GM13977 (cell line): ENCODE measurements at places on chromosomes 3 and 15.

- DNase-seq = no peak
Measured at GRCh38 chr3:54192026-54192425, 69.7 kb downstream of the CACNA2D3 start.

- DNase-seq = no peak
Measured at GRCh38 chr15:101044625-101045235, 125.6 kb downstream of the LRRK1 start.

DNA sequence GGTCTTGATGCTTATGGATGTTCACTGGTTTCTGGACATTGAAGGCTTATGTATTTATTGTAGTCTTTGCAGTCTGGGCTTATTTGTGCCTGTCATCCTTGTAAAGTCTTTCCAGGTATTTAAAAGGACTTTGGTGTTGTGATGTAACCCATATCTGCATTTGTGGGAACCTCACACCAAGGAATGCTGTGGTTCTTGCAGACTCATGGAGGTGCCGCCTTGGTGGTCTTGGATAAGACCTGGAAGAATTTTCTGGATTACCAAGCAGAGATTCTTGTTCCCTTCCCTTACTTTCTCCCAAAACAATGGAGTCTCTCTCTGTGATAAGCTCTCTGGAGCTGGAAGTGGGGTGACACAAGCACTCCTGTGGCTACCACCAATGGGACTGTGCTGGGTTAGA, 363.5 kb upstream of the NECTIN3 start:
- no peak for DNase-seq

DNA sequence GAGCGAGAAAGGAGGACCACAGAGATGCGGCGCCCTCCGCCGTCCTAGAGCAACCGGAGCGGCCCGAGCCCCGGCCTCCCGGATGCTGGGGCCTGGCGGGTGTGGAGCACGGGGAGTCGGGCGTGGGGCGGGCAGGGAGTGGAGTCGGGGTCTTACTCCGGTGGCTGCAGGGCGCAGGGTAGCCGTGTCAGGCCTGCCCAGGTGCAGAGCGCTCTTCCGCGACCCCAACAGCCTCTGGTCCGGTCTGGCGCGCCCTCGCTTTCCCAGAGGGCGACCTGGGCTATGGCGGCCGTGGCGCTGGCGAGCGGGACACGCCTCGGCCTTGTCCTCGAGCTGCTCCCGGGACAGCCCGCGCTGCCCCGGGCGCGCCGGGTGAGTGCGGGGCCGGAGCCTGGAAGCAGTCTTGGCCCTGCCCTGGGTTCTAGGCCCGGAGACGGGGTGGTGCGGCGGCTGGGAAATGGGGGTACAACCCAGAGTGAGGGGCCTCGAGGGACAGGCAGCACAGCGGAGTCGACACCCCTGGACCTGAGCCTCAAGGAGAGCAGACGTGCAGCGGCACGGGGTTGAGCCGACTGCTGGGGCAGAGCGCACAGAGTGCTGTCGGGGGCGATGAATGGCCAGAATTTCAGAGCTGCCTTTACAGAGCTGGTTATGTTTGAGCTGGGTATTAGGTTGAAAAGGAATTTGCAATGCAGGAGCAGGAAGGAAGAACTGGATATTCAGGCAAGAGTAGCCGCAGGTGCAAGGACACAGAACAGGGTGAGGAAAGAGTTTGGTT, at the start of gene ZNF662:
Gene ZNF662, plus strand, starts transcription at position 73 of the 778 bp plus-strand sequence. CDS start 1,973 bp downstream, outside the sequence.
- no peak for DNase-seq

- no peak for DNase-seq
Measured at GRCh38 chr3:197428117-197428801, 127.5 kb downstream of the BDH1 start.

DNA sequence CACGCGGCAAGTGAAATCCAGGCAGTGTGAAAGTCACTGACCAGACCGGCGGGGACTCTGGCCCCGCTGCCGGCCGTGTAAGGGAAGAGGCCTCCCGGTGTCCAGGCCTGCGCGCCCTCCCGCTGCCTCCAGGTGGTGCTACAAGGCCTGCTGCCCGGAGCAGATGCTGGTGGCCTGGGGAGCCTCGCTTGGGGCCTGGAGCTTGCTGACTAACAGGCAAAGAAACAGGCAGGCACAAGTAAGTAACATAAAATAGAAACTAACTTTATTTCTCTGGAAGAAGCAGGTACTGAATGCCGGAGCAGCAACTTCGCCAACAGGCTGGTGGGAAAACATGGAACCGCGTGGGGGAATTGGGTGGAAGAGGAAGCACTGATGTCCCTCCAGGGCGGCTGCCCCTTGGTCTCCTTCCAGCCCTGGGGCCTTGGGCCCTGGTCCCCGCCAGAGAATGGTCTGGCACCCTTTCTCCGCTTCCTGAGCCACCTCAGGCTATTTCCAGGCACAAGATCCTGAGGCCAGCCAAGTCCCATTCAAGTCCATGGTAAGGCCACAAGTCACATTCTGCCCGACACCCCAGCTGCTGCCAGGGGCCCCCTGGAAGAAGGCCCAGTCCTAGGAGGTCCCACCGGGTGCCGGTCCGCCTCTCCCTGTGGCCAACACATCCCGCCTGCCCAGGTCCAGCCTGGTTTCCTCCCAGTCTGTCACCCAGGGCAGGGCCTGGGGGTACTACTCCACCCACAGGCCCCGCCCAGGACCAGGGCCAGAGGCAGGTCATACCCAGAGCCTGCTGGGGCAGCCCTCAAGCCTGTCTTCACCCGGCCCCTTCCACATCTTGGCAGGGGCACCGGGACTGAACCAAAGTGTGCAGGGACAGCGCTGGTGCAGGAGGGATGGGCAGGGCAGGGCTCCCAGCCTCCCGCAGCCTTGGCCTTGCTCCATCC, 45.0 kb downstream of the TNK2 start:
- peak; percentile 87 for DNase-seq

GRCh38 chr3:32544894-32545293, 25.8 kb downstream of the DYNC1LI1 start:
- no peak for DNase-seq

DNA sequence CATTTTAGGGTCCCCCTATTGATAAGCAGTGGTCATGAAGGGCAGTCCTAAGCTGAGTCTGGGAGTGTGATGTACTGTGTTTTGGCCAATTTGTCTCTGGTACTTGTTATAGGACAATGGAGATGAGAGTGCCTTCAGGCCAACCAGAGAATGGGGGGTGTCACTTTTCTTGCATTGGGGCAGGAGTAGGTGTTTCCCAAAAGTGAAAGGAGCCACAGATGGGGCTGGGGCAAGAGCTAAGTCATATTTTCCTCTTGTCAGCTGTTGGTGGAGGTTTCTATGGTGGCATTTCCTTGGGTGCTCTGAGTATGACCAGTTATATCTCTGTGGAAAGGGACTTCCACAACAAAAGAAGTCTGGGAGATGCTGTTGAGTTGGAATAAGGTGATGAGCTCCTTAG, 24.7 kb upstream of the BSN start:
- peak; percentile 43 for DNase-seq

GRCh38 chr15:100096700-100097099, 245.1 kb downstream of the ADAMTS17 start:
- no peak for DNase-seq

DNA sequence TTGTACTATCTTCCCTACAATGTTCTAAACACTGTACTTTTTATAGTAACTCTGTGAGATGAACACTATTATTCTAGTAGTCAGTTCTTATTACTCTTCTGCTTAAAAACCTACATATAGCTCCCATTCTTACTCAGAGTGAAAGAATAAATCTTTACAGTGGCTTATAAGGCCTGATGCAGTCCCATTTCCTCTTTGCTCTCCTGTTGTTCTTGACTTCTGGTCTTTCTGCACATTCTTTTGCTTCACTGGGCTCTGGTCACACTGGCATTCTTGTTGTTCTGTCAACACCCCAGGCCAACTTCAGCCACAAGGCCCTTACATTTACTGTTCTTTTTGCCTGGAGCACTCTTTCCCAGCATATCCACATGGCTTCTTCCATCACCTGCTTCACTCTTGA, 58.2 kb upstream of the TP63 start:
- no peak for DNase-seq

DNA sequence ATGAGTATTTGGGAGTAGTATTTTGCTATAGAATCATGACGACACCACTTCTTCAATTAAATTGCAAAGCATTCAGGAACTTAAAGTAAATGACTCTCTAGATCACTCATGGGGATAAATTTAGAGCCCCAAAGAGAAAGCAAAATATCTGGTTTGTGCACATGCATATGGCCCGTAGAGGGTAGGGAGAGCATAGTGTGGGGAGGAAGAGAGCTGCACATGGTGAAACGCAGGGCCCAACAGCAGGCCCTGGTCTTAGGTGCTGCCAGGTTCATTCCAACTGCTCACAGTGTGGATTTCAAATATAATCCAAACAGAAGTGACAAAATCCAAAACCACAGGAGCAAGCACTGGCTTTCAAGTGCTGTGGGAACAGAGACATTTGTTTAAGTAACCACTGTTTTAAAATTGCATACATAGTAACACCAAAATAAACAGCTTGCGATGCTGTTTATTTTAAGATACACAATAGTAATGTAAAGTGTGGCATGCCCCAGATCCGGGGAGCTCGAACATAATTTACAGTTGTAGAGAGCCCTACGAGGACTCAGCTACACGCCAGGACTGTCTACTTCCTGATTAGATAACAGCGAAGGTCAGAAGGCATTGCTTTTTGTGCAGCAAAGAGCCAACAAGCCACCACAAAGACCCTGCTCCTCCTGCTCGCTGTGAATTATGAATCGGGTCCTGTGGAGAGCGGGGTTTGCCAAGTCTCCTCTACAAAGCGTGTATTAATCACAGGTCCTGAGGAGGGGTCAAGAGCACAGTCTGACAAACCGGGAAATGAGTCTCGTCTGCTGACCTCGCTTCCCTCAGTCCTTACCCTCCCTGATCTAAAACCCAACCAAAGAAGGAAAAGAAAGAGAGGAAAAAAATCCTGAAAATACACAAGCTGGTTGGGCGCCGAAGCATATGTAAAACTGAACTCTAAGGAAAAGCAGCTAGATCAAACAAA, 80.6 kb downstream of the MEIS2 start:
- DNase-seq = no peak

- no peak for DNase-seq
Measured at GRCh38 chr3:174251681-174252080, 607.5 kb upstream of the NAALADL2 start.

DNA sequence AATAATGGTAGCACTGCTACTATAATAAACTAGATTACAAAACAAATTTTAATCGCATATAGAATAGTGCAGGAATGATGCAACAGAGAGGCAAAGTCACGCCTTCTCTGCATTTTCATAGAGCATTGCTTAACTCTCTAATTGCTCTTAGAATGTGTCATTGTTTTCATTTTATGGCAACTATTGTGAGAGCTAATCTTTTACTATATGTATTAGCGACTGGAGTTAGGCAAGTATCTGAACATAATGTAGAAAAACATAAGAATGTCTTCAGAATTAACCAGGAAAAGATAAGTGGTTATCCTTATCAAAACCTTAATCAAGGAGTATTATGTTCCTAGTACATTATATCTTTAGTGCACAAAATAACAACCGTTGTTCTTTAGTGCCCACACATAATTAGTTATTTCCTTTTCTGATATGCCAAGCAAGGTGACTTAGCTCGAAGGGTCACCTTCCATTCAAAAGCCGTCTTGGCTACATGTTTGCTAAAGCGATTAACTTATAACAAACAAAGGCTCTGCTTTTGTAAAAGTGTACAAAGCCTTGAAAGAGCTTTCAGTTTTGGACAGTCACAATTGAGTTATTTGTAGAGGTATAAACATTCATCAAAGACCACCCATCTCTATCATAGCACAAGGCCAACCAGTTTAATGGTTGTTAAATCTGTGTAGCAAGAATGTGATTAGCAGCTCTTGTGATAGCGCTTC, 1328.9 kb downstream of the ROBO2 start:
- no peak for DNase-seq

DNA sequence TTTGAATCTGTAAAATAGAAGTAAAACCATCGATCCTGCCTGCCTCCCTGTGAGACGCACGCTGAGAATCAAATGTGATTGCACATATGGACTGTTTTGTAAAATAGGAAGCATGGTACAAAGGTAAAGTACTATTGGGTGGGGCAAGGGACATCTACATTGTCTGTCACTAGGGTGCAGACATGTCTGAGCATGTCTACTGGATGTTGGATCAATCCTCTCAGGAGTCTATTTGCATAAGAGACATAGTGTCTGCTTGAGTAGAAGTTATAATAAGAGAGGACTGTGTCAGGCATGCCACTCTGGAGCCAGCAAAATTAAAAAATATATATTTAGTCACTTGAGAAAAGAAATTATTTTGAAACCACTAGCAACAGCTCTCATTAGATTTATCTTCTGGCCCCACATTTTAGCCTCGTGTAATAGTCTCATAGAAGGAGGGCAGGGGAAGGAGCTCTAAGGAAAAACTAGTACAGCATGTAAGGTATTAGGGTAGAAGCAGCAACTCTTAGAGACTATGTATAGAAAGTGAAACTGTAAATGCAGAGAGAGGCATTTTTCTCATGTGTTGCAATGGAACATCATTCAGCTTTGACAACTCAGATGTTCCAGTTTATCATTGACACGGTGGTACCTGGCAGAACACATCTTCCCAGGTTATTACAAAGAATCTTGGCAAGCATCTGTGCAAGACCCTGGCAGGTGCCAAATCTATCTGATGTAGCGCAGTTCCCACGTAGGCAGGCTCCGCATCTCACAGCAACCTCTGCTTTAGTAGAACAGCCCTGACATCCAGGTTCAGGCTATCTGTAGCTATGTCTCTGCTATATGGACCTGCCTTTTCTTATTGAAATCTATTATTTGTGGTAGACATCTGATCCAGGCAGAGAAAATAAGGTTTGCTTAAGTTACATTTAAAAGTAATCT, 85.2 kb upstream of the CHL1 start:
- peak; percentile 2 for DNase-seq

GRCh38 chr3:169739067-169739466, 25.8 kb downstream of the TERC start:
- no peak for DNase-seq

- DNase-seq = no peak
Measured at GRCh38 chr3:196016485-196016884, 65.4 kb downstream of the TFRC start.

- DNase-seq = no peak
Measured at GRCh38 chr3:161050935-161051334, 54.2 kb downstream of the B3GALNT1 start.

DNA sequence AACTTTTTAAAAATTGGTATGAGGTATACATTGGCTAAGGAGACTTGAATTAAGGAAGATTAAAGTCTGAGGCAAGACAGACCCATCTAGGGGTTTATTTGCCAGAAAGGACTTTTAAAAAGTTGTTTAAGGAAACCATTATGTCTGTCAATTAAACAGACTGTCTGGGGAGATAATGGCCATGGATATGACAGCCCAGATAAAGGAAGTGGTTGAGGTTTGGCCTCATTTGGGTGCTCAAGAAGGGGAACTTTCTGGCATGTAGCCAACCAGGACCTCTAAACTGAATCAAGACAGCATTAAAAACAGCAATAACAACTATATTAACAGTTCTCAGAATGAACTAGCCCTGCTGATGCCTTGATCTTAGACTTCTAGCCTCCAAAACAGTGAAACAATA, 9.9 kb upstream of the CD200R1L start:
- DNase-seq = no peak

DNA sequence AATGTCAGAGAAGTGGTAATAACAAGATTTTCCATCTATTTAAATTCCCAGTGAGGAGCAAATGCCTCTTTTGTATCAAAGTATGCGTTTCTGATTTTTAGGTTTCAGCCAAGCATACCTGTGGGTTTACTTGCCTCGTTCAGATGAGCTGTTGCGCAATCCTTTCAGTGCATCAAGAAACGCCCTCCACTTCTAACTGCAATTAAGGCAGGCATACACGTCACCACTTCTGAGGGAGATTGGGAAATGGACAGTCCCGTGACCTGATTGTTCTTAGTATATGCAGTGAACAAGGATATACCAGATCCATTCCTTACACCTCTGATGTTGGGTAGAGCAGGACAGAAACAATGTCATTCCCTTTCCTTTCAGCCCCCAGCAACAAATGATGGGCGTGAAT, 219.0 kb downstream of the ITPR1 start:
- DNase-seq = no peak

GRCh38 chr3:166248784-166249183, 411.6 kb upstream of the BCHE start:
- no peak for DNase-seq
